ENCODE measurements at places on chromosomes 7 and 10. TPM values are rescaled to one million over a fixed set of nuclear protein-coding genes. Genes with fewer than 3 reads are reported as not detected.

- no peaks in the 10 kb centered on the region for H3K4me1 ChIP-seq
- H3K4me3 ChIP-seq = no peak overlapping the region
- H3K36me3 ChIP-seq = peaks cover 18% of the 10 kb centered on the region
- no peak for DNase-seq
These were observed 180.5 kb downstream of the PFKFB3 start for GRCh38 chr10:6383096-6383812.

- H3K4me1 ChIP-seq = peaks cover 4% of the 10 kb centered on the region
- H3K27me3 ChIP-seq = peaks cover 39% of the 10 kb centered on the region
- peak; percentile 68 for DNase-seq
- peak overlapping the region; percentile 66 for H3K4me3 ChIP-seq
- no peaks in the 10 kb centered on the region for H3K36me3 ChIP-seq
- peak overlapping the region; percentile 72 for H3K27ac ChIP-seq
These were observed 28.5 kb downstream of the RET start for GRCh38 chr10:43105102-43105955.

The EBLN1 gene
- not detected for total RNA-seq

The ATRNL1 gene
- 39.6 TPM for total RNA-seq

The MMD2 gene
- not detected for total RNA-seq

- H3K36me3 ChIP-seq = no peaks in the 10 kb centered on the region
- no peak for DNase-seq
- peaks cover 1% of the 10 kb centered on the region for H3K4me1 ChIP-seq
- peaks cover 9% of the 10 kb centered on the region for H3K27me3 ChIP-seq
- H3K27ac ChIP-seq = no peak overlapping the region
- no peak overlapping the region for H3K4me3 ChIP-seq
These were observed 35.9 kb upstream of the FEZF1 start for GRCh38 chr7:122340427-122340826.

GRCh38 chr10:128156999-128157755, 31.0 kb upstream of the MKI67 start:
- H3K36me3 ChIP-seq = no peaks in the 10 kb centered on the region
- H3K27me3 ChIP-seq = peaks cover 80% of the 10 kb centered on the region
- no peak overlapping the region for H3K27ac ChIP-seq
- H3K4me1 ChIP-seq = no peaks in the 10 kb centered on the region

DNA sequence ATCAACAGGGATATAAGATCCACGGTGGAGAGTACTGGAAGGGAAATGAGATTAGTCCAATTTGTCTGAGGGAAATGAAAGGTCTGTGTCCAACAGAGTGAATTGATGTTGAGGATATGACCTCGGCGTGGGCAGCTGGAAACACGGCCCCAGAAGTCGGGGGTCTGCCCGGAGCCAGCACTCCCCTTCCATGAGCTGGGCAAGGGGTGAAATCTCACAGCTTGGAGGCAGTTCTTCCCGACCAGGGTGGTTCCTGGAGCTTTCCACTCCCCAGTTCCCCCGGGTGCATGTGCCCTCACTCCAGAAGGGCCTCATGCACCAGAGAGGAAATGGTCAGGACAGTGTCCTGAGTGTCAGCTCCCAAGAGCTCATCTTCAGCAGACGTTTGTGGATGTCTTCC, 264.7 kb upstream of the PPP2R2D start:
- no peak for DNase-seq
- H3K4me1 ChIP-seq = no peaks in the 10 kb centered on the region
- H3K36me3 ChIP-seq = no peaks in the 10 kb centered on the region

GRCh38 chr7:88614736-88615135, 144.8 kb upstream of the ZNF804B start:
- no peaks in the 10 kb centered on the region for H3K36me3 ChIP-seq
- H3K4me3 ChIP-seq = no peak overlapping the region
- DNase-seq = no peak
- no peaks in the 10 kb centered on the region for H3K27me3 ChIP-seq
- no peak overlapping the region for H3K27ac ChIP-seq
- no peaks in the 10 kb centered on the region for H3K4me1 ChIP-seq

The NKX1-2 gene
- total RNA-seq = not detected

- H3K4me1 ChIP-seq = peaks cover 51% of the 10 kb centered on the region
- H3K36me3 ChIP-seq = no peaks in the 10 kb centered on the region
- DNase-seq = no peak
These were observed 226.4 kb downstream of the BAMBI start for GRCh38 chr10:28903736-28904135.

- peaks cover 13% of the 10 kb centered on the region for H3K4me1 ChIP-seq
- H3K27ac ChIP-seq = no peak overlapping the region
- no peak overlapping the region for H3K4me3 ChIP-seq
- no peaks in the 10 kb centered on the region for H3K36me3 ChIP-seq
- no peak for DNase-seq
These were observed 110.7 kb upstream of the FZD8 start for GRCh38 chr10:35752469-35753461.

The DPP6 gene
- 0.18 TPM for total RNA-seq

DNA sequence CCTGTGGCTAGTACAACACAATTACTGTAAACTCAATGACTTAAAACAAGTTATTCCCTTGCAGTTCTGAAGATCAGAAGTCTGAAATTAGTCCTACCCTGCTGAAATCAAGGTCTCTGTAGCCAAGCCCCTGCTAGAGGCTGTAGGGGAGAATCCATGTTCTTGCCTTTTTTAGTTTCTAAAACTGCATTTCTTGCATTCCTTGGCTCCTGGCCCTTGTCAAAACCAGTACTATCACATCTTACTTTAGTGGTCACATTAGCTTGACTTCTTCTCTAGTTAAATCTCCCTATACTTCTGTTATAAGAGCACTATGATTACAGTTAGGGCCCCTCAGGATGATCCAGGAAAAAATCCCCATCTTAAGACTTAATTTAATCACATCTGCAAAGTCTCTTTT, 567.0 kb downstream of the GFRA1 start:
- H3K4me1 ChIP-seq = peaks cover 21% of the 10 kb centered on the region
- H3K4me3 ChIP-seq = no peak overlapping the region
- no peak for DNase-seq
- H3K36me3 ChIP-seq = peaks cover 13% of the 10 kb centered on the region
- H3K27ac ChIP-seq = no peak overlapping the region
- H3K27me3 ChIP-seq = no peaks in the 10 kb centered on the region

- no peak for DNase-seq
- no peaks in the 10 kb centered on the region for H3K27me3 ChIP-seq
- H3K27ac ChIP-seq = no peak overlapping the region
- no peak overlapping the region for H3K4me3 ChIP-seq
- no peaks in the 10 kb centered on the region for H3K4me1 ChIP-seq
These were observed 18.9 kb downstream of the APBB1IP start for GRCh38 chr10:26457088-26457487.

GRCh38 chr7:4747746-4748145, 27.7 kb upstream of the AP5Z1 start:
- no peaks in the 10 kb centered on the region for H3K27me3 ChIP-seq
- DNase-seq = no peak
- H3K27ac ChIP-seq = peak overlapping the region; percentile 74
- peaks cover 41% of the 10 kb centered on the region for H3K4me1 ChIP-seq
- H3K4me3 ChIP-seq = no peak overlapping the region

The TBC1D12 gene
- 8.9 TPM for total RNA-seq

- H3K27ac ChIP-seq = no peak overlapping the region
- H3K27me3 ChIP-seq = no peaks in the 10 kb centered on the region
- no peak for DNase-seq
These were observed 43.9 kb upstream of the SRGN start for GRCh38 chr10:69043931-69044531.

DNA sequence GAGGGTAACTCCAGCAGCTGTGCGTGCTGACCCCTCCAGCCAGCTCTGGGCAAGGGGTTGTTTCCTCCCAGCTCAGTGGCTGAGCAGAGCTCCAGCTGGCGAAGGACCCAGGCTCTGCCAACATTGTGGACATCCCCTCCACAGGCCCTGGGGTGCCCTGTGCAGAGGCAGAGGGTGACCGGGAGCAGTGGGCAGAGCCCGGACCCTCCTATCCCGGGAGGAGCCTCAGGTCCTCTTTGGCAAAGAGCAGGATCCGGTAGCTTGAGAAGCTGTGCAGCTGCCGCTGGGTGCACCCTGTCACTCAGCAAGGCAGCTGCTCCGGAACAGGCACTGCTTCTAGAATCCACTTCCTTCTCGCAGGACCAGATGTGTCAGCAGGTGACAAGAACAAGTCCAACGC, 175.9 kb downstream of the EBF3 start:
- no peaks in the 10 kb centered on the region for H3K4me1 ChIP-seq
- no peak overlapping the region for H3K27ac ChIP-seq
- H3K27me3 ChIP-seq = no peaks in the 10 kb centered on the region
- H3K4me3 ChIP-seq = no peak overlapping the region

- DNase-seq = no peak
- no peak overlapping the region for H3K27ac ChIP-seq
- H3K36me3 ChIP-seq = no peaks in the 10 kb centered on the region
- no peaks in the 10 kb centered on the region for H3K27me3 ChIP-seq
- no peak overlapping the region for H3K4me3 ChIP-seq
These were observed 98.5 kb upstream of the GNAI1 start for GRCh38 chr7:80036107-80036506.

- H3K27ac ChIP-seq = peak overlapping the region; percentile 96
- H3K4me3 ChIP-seq = no peak overlapping the region
- peaks cover 40% of the 10 kb centered on the region for H3K4me1 ChIP-seq
- H3K36me3 ChIP-seq = peaks cover 11% of the 10 kb centered on the region
- H3K27me3 ChIP-seq = no peaks in the 10 kb centered on the region
These were observed 5.2 kb downstream of the TAX1BP1 start for GRCh38 chr7:27745064-27745583.

The GPR85 gene
- 1.8 TPM for total RNA-seq

- H3K27ac ChIP-seq = no peak overlapping the region
- H3K27me3 ChIP-seq = no peaks in the 10 kb centered on the region
- DNase-seq = no peak
- no peak overlapping the region for H3K4me3 ChIP-seq
- H3K4me1 ChIP-seq = peaks cover 11% of the 10 kb centered on the region
These were observed 76.0 kb downstream of the GRK5 start for GRCh38 chr10:119283387-119283786.

- H3K4me1 ChIP-seq = peaks cover 19% of the 10 kb centered on the region
- peak overlapping the region; percentile 17 for H3K27ac ChIP-seq
- H3K4me3 ChIP-seq = no peak overlapping the region
- peaks cover 36% of the 10 kb centered on the region for H3K27me3 ChIP-seq
- no peaks in the 10 kb centered on the region for H3K36me3 ChIP-seq
These were observed 509.5 kb downstream of the PLXNA4 start for GRCh38 chr7:132066761-132067171.

The ZNF425 gene
- 7.3 TPM for total RNA-seq

DNA sequence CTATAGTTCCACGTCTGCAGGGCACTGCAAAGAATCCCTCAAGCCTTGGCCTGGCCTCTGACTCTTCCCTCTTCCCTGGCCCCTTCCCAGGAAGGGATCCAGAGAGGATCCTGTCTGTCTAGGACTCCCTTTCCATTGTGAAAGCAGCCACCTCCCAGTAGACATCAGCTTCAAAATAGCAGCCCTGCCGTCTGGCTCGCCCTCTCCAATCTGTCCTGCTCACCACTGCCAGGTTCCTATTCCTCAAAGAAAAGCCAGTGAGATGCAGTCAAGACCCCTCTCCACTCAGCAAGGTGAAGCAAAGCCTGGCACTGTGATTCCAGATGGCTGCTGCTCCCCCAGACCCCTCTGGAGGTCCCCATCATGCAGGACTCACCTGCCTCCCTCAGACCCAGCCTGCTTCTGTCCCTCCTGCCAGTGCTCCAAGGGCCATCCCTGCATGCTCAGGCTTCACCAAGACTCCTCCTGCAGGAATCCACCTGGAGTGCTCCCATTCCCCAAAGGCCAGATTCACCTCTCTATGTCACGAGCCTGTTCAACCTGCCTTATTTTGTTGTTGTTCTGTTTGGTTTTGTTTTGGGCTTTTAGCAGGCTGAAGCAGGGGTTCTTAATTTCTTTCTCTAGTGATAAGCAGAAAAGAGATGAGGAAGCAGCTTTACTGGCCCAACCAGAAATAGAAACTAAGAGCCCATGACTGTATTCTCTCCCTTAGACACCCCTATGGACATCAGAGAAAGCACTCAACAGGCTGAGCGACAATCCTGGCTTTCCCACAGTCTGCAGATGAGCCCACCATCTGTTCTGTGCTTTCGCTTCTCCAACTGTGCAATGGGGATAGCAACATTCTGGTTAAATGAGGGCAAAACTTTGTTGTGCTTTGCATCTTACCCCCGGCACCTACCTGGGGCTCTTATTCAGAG, 305.1 kb downstream of the GRID1 start:
- DNase-seq = no peak
- H3K4me1 ChIP-seq = no peaks in the 10 kb centered on the region
- H3K27me3 ChIP-seq = peaks cover 58% of the 10 kb centered on the region
- H3K4me3 ChIP-seq = no peak overlapping the region

DNA sequence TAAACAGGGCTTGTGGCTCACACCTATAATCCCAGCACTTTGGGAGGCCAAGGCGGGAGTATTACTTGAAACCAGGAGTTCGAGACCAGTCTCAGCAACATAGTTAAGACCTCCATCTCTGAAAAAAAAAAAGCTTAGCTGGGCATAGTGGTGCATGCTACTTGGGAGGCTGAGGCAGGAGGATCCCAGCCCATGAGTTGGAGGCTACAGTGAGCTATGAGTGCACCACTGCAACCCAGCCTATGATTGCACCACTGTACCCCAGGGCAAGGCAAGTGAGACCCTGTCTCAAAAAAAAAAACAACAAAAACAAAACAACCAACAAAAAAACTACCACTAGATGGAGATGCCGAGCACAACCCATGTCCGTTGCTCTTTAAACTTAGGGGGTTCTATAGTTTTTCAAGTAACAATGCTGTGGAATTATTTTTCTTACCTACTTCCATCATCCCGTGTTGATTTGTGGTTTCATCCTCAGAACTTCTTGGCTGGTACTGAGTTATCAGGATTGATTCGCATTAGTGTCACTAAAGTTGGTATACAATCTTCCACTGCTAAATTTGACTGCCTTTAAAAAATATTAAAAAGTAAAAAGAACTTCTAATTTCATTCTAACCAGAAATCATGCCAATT, 12.2 kb upstream of the REPIN1 start:
- no peaks in the 10 kb centered on the region for H3K27me3 ChIP-seq
- no peak overlapping the region for H3K27ac ChIP-seq
- H3K4me3 ChIP-seq = no peak overlapping the region
- peaks cover 5% of the 10 kb centered on the region for H3K4me1 ChIP-seq
- no peak for DNase-seq

The ITPRID1 gene
- total RNA-seq = not detected

- H3K27ac ChIP-seq = no peak overlapping the region
- no peak overlapping the region for H3K4me3 ChIP-seq
- H3K27me3 ChIP-seq = no peaks in the 10 kb centered on the region
- H3K36me3 ChIP-seq = no peaks in the 10 kb centered on the region
- peaks cover 1% of the 10 kb centered on the region for H3K4me1 ChIP-seq
These were observed 40.1 kb downstream of the ELMO1 start for GRCh38 chr7:37408291-37409228.

The TRPV5 gene
- 0.29 TPM for total RNA-seq

GRCh38 chr7:14055813-14056212, 66.3 kb upstream of the ETV1 start:
- no peaks in the 10 kb centered on the region for H3K36me3 ChIP-seq
- no peak overlapping the region for H3K4me3 ChIP-seq
- no peaks in the 10 kb centered on the region for H3K27me3 ChIP-seq
- H3K27ac ChIP-seq = no peak overlapping the region

The TMEM270 gene
- not detected for total RNA-seq
